ENCODE measurements at places on chromosomes 12 and 14.

DNA sequence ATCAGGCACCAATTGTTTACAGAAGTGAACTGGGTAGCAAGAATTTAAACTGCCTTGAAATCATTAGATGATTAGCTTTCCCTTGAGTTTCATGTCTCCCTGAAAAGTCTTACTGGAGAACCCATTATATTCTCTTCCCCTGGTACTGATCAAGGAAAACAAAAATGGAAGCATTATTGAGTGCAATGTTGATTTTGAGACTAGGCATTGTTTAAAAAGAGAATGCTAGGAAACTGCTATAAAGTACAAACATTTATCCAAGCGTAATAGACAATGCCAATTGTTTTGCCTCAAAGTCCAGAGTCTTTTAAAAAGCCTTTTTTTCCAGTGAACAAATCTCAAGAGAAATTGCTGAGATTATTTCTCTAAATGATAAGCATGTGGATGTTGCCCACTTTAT is 197.0 kb downstream of the CCER1 start:
- DNase-seq: no peak

DNA sequence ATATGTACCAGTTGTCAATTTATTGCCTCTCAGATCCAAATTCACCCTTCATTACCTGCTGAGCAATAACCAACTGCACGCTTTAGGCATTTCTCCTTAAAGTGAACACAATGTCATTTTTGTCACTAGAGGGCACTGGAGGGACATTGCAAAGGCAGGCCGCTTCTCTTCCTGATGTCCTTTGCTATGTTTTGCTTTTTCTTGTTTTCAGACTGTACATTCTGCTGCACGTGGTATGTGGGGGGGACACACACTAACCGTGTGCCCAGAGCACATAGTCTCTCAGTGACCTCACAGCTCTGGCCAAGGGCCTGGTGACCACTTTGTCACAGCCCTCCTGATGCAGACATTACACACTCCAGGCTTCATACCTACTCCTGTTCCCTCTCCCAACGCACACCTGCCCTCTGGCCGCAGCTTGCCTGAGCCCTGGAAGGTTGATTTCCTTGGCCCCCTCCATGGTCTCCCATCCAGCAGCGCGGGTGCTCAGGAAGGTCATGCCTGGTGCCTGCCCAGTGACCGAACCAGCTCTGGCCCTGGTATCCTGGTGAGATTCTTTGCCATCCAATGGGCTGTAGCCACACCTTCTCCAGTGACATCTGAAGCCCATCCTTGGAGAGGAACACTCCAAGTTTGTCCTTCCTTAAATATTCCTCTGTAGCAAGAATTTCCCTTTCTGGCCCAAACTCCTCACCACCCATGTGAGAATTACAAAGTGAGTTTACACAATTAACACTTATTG is 39.9 kb downstream of the MYO1H start:
- peak; percentile 48 for DNase-seq

DNA sequence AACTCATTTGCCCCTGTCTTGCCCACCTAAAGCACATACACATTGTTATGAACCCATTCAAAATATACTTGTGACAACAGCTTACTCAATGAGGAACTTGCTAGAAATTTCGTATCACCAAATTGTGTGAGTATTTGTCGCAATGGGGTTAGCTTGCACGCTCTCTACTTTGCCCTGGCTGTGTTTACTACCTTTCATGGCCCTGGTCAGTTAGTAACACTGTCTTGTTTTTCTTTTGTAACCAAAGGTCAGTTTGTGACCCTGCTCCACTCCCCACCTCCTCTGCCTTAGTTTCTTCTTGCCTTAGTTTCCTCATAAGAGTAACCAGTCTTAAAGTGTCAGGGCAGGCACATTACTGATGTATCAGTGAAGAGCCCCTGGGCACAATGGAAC is 205.8 kb upstream of the EEA1 start:
- DNase-seq: no peak

- DNase-seq: no peak
These were observed 11.2 kb upstream of the IFNG start for GRCh38 chr12:68170726-68171125.

DNA sequence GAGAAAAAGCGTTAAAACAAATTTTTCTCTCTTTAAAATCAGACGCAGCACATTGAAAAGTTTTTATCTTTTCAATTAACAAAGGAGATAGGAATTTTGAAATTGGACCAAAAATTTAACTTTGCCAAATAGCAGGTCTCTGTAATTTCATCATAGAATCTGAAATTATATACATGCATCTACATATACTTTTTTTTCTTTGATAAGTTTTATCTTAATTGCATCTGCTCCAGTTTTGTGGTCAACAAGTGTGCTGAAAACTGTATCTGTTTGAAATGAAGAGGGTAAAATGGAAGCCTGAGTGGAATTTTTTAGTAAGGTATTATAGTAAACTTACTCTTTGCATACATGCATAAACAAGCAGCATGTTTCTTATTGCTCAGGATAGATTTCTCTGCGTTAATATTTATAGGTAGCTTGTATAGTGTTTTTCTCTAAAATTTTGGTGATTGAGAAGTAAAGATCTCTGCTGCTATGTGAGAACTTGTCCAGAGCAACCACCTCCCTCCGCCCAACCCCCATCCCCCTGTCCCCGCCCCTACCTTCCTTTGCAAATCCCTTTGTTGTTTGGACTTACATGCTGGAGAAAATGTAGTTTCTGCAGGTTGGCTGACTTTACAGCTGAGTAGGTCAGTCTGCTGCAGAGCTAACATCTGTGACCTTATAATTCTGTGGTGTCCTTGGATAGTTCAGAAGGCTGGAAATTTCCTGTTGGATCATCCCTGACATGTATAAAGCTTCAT is 64.6 kb downstream of the VRK1 start:
- DNase-seq: no peak

- DNase-seq: no peak
These were observed 733 bp downstream of the TTC7B start for GRCh38 chr14:90815572-90815821.

DNA sequence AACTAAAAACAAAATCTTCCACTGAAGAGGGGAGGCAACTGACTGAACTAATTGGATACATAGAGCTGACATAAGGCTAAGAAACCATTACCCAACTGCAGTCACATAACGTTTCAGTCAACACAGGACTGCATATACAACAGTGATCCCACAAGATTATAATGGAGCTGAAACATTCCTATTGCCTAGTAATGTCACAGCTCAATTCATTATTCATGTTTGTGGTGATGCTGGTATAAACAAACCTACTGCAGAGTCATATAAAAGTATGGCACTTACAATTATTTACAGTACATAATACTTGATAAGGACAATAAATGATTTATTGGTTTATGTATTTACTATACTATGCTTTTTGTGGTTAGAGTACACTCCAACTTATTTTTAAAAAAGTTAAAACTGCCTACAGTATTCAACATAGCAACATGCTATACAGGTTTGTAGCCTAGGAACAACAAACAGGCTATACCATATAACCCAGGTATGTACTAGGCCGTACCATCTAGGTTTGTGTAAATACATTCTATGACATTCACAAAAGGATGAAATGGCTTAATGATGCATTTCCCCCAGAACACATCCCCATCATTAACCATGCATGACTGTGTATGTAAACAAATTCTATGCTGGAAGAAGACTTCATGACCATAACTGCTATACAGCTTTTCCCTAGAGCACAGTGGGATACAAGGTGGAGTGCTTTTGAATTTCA is 4.3 kb downstream of the NAP1L1 start:
- DNase-seq: no peak

DNA sequence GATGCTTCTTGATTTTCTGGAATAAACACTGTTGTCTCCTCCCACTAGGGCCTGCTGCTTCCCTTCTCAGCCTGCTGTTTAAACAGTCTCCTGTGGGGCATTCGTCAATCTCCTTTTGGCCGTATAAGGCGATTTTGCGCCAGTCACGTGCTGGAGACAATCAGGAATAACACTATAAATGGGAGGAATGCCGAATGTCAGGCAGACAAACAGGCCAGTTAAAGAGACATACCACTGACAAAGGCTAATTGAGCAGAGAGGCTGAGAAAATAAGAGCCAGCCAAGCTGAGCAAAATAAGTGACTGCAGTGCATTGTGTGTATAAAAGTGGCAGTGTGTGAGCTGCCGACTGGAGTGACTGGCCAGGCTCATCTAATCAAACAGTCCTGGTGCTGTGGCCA is 23.3 kb downstream of the DMAC2L start:
- peak; percentile 70 for DNase-seq

DNA sequence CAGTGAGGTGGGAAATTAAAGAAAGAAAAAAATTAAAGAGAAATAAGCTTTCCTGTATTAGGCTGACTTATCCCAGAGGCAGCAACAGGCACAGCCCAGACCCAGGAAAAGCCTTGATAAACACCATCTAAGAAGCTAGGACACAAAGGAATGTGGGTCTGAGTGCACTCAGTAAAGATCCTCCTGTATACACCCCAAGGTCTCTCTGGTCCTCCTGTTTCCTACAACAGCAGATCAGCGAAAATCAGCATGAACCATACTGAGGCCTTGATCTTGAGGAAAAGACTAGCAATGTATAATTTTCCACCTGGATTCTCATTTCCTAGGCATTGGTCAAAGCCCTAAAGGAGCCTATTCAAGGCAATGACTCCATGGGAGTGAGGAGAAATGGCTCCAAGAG is 486.3 kb upstream of the CCDC196 start:
- DNase-seq: no peak

GRCh38 chr14:50541159-50541567 is 8.8 kb upstream of the MAP4K5 start:
- no peak for DNase-seq

- no peak for DNase-seq
These were observed 33.0 kb upstream of the TSPAN8 start for GRCh38 chr12:71190822-71191221.

DNA sequence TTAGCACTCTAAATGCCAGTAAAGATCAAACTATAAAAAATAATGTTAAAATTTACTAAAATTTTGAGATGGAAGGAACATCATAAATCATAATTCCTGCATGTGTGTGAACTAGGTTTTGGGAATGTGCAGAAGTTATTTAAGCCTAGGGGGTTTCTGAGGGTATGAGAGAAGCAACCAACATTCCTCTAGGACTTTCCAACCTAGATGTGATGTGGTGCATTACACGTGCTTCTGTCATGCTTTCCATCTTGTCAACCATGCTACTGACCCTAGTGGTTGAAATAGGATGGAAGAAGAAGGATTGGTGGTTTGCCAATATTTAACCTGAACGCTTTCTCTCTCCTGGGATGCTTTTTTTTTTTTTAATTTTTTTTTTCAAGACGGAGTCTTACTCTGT is 209.3 kb downstream of the AEBP2 start:
- DNase-seq: no peak

DNA sequence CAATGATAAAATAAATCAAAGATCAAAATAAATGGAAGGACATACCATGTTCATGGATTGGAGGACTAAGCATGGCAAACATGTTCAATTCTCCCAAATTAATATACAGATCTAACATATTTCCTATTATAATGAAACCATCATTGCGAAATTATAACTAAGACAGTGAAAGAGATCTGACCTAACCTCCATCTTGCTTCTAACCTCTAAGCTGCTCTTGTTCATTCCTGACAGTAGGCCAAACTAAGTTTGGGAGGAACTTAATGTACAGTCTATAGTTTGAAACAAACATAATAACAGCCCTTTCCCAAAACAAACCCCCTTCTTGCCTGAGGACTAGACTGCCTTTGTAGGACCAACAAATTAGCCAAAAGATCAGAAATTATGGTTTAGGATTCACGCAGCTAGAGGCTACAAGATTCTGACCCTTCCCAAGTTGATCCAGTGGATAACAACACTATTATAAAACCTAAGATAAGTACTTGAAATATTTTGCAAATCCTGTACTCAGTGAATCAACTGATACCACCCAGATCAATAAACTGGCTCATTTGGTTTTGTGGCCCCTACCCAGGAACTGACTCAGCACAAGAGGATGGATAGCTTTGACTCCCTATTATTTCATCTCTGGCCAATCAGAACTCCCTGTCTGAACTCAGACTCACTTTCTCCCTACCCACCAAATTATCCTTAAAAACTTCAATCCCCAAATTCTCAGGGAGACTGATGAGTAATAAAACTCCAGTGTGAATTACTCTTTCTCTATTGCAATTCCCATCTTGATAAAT is 41.7 kb upstream of the OR5AU1 start:
- DNase-seq: no peak

- DNase-seq: no peak
These were observed 208.8 kb upstream of the LRFN5 start for GRCh38 chr14:41397926-41398325.

GRCh38 chr14:87489196-87489819 is 503.7 kb downstream of the GALC start:
- no peak for DNase-seq

GRCh38 chr12:91885851-91886731 is 259.6 kb downstream of the BTG1 start:
- DNase-seq: no peak

- DNase-seq: no peak
These were observed 90.5 kb downstream of the PPM1A start for GRCh38 chr14:60339571-60339970.

GRCh38 chr14:54597795-54598443 is 31.0 kb downstream of the SAMD4A start:
- no peak for DNase-seq

GRCh38 chr12:32603858-32604257 is 75.2 kb upstream of the DNM1L start:
- DNase-seq: no peak

GRCh38 chr12:48824112-48824511 is 5.8 kb downstream of the CACNB3 start:
- no peak for DNase-seq

DNA sequence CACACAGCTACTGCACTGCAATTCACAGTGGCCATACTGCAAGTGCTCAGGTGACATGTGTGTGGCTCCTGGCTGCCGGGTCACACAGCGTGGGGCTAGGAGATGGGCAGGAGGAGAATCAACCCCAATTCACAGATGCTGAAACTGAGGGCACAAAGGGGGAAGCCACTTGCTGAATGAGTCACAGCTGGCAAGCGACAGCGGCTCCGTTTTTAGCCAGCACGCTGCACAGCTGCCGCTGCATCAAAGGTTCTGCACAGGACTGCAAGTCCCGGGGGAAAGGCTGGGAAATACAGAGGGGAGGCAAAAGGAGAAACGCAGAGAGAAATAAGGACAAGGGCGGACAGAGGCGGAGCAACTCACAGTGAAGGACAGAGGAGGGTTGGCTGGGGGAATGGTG is 57.9 kb downstream of the KDM2B start:
- no peak for DNase-seq

GRCh38 chr12:22160396-22161003 is 114.5 kb downstream of the CMAS start:
- no peak for DNase-seq

DNA sequence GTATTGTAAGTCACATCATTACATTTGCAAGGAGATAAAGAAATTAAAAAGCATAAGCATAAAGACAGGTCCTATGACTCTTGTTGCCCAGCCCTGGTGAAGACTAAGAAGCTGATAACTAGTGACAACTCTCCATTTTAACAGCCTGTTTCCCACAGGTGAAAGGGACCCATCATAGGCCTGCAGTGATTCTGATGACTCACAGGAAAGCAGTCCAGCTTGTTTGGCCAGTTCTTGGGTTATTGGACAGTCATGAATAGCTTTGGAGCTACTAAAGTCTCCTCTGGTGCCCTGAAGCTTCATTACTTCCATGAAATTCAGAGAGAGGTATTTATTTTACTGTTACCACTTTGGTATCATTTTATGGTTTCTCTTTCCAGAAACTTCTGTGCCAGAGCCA is 55.5 kb upstream of the DYRK2 start:
- DNase-seq: no peak
